EL (cell line): ENCODE measurements at places on chromosomes 11 and 22.

DNA sequence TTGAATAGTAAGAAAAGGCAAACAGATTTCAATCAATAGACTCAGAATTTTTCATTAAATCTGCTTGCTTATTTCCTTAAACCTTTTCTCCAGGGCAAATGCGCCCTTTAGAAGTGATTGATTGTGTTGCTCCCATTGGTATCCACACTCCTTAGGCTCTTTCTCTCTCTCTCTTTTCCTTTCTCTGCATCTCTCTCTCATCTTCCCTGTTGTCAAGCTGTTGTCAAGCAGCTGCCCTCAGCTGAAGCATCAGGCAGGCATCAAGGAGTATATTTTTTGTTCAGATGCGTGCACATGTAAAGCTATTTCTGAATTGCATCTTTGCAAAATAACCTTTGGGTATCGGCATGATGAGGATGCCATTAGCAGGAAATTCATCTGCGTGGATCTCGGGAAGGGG lies 107.2 kb upstream of the PLET1 start:
- no peak for DNase-seq

DNA sequence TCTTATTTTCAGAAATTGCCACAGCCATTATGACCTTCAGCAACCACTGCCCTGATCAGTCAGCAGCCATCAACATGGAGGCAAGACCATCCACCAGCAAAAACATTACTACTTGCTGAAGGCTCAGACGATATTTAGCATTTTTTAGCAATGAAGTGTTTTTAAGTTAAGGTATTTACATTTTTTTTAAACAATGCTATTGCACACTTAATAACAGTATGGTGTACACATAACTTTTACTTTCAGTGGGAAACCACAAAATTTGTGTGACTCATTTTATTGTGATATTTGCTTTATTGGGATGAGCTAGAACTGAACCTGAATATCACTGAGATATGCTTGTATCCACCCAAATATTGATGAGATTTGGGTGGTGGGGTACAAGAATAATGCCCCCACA lies 110.9 kb downstream of the TSPAN18 start:
- peak; percentile 67 for DNase-seq

DNA sequence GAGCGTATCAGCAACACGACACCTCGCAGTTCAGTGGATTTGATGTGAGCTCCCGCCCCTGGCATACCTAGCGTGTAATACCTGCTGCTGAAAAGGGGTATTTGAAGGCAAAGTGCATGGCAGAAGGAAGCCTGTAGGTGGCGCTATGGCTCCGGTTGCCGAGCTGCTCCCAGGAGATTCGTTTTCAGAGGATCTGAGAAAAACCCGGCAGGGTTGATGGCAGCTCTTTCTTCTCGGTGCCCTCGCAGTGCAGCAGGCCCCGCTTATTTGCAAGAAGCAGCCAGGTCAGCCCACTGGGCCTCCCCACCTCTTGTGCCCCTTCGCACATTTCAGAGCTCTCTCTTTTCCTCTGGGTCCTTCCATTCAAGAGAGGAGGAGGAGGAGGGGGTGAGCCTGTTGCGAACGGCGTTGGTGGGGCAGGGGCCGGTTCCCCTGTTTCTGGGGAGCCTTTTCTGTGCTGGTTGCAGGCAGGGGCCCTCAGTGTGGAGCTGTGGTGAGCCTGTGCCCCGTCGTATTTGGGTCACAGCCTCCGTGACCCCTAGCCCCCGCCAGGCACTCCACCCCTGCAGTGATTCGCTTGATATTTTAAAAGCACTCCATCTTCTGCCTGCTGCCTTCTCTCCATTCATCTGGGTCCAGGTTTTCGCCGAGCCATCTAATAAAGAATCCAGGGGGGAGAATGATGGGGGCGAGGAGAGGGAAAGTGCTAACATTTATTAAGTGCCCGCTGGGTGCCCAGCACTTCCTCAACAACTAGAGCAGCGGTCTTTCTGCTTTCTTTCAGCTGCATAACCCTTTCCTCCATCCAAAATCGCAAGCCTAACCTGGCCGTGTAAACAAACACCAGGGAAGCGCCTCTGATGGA lies 85.3 kb upstream of the SYT13 start:
- peak; percentile 54 for DNase-seq

DNA sequence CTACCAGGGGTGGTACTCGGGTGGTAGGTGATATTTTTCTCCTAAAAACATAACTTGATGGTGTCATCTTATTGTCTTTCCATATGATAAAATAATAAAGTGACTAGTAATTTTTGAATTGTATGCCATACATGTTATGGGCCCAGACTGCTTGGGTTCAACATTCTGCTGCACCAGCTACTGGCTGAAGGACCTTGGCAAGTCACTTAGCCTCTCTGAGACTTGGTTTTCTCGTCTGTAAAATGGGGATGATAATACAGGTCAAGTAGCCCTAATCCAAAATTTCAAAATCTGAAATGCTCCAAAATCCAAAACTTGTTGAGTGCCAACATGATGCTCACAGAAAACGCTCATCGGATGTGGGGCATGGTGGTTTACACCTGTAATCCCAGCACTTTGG lies 35.6 kb upstream of the TFIP11 start:
- no peak for DNase-seq

GRCh38 chr11:47398011-47398410 lies 10.4 kb upstream of the SLC39A13 start:
- no peak for DNase-seq

DNA sequence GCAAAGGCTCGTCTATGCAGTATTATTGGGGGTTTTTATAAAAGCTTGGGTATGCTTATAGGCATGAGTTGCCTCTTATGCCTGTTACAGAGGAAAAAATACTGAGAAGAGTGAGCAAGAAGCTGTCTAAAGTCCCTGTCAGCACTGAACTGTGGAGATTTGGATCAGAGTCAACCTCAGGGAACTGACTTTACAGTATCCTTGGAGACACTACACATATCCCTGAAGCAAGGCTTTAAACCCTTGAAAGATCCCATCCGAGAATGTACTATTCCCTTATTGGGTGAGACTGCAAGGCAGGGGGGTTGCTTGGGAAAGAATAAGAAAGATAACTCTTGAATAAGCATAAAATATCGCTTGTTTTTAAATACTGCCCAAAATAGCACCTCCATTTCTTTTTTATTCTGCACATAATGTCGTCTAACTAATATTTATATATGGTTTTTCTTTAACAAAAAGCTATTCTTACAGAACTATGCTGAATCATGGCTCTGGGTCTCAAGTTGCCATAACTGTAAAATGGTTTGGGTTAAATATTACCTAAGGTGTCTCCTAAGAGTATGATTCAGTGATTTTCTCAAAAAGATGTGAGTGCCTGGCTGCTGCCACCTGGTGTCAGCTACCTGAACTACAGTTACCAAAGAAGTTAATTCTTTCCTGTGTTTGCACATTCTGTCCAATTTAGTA lies 1062.8 kb downstream of the DLG2 start:
- peak; percentile 28 for DNase-seq

GRCh38 chr11:66157182-66157864 lies 87.3 kb downstream of the PACS1 start:
- DNase-seq = peak; percentile 24

- DNase-seq = no peak
These were observed 3.5 kb downstream of the CXCR5 start for GRCh38 chr11:118887206-118887605.

DNA sequence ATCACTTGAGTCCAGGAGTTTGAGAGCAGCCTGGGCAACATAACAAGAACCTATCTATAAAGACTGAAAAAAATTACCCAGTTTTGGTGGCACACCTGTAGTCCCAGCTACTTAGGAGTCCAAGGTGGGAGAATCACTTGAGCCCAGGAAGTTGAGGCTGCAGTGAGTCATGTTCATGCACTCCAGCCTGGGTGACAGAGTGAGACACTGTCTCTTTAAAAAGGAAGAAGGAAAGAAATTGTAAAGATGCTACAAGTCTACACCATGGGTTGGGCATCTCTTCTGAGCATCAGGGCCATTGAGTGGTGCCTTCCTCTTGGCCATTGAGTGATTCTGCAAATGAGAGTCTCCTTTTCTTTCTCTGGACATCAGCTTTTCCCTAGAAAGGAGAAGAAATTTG lies 15.7 kb upstream of the MTMR3 start:
- no peak for DNase-seq

DNA sequence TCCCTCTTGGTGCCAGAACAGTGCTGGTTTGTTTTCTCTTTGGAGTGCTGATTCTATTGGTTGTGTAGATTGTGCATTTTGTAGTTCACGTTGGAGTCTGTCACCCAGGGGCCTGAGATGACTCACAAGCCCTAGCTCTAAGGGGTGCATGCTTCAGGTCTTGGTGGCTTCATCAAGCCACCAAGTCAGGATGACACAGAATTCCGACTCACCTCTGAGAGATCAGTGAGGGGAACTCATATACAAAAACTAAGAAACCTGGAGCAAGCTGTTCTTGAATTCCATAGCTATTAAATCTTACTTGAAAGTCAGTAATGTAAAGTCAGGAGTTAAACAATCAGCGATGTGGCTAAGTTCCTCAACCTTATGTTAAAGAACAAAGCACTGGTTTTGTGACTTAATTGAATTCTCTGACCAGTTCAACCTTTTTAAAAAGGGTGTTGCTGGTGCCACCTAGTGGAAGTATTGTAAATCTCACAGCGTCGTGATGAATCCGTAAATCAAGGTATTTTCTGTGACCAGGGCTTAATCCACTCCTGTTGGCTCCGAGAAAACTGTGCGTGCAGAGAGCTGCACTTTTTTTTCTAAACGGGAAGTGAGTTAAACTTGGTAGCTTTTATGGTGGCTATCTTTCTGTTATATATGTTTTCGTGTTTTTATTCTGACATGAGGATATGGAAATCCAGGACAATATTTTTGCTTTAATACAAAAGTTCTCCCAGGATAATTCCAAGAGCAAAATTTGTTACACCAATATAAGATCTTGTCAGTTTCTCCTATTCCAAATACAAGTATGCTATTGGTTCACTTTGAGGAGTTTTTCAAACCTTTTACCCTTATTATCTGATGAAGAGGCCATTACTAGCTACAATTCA lies 14.6 kb downstream of the MMP13 start:
- DNase-seq = peak; percentile 77

- peak; percentile 89 for DNase-seq
These were observed 116.3 kb upstream of the RCN1 start for GRCh38 chr11:31974366-31975136.

- DNase-seq = no peak
These were observed 2.1 kb downstream of the INCENP start for GRCh38 chr11:62125881-62126280.

DNA sequence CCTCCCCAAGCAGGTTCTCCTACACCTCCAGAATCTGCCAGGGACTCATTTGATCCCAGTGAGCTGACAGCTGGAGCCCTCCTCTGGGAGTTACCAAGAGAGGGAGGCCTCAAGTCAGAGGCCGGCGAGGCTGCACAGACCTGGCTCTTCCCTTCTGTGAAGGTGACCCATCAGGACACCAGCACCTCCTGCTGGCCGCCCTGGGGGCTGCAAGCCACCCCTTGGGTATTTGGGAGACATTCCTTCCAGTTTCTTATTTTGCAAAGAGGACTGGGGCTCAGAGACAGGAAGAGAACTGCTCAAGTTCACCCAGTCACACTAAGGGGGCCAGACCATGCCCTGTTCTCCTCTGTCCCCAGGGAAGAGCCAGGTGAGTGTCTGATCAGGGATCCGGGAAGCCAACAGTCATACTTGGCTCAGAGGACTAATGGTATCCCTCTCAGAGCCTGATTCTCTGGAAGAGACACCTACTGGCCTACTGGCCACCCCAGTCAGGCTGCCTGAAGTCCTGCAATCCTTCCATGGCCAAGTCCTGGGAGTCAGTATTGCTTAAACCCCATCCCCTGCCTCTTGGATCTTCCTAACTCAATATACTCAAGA lies 40.5 kb upstream of the RIC3 start:
- DNase-seq = no peak

GRCh38 chr11:133834682-133835592 lies 10.4 kb downstream of the SPATA19 start:
- DNase-seq = peak; percentile 37

DNA sequence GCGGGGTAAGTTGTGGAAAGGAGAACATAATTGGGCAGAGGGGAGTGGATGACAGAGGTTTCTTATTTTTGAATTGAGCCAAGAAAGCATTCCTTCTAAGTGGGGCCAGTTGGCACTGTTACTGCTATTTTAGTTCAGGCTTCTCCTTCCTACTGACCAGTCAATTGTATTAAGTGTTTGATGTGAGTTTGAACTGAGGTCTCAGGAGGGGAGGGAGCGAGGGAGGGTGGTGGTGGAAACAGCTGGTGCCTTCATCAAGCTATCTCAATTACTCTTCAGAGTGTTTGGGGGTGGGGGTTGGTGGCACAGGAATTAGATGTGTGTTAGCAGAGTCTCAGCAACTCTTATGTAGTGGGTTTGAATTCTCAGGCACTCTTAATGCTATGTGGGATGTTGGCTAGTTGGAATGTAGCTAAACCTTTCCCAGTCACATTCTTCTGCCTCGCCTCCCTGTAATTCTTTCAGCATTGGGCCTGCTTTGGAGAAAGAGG lies 14.5 kb downstream of the CTNND1 start:
- DNase-seq = peak; percentile 67
